ENCODE measurements at places on chromosomes 6 and 20. TPM values are rescaled to one million over a fixed set of nuclear protein-coding genes. Genes with fewer than 3 reads are reported as not detected.

The KCNQ2 gene
- not detected for total RNA-seq

The ULBP1 gene
- total RNA-seq: 1.5 TPM

The CENPB gene
- total RNA-seq: 100 TPM

The CALHM5 gene
- under 0.01 TPM for total RNA-seq

The HLA-DQA1 gene
- not detected for total RNA-seq

The PSORS1C2 gene
- not detected for total RNA-seq

The PI3 gene
- total RNA-seq: 45.3 TPM

The BNIP5 gene
- total RNA-seq: not detected

The NMBR gene
- total RNA-seq: not detected

The AGER gene
- total RNA-seq: not detected

The VWA7 gene
- total RNA-seq: 0.48 TPM

The BCKDHB gene
- 9.0 TPM for total RNA-seq

The ZDHHC14 gene
- total RNA-seq: 2.1 TPM

The ADGB gene
- not detected for total RNA-seq

All from tracheal epithelial cell (primary cell).